Germinal center (tissue), 1 donor: ENCODE measurements at places on chromosomes 1 and 21.
A peak's percentile ranks its signal among the peaks of the same experiment; 100 is the strongest.

- no peak for DNase-seq
Observed at GRCh38 chr1:54970901-54971300, 9.5 kb upstream of the TMEM61 start.

- DNase-seq: no peak
Observed at GRCh38 chr1:109454497-109455133, 11.7 kb upstream of the SYPL2 start.

- no peak for DNase-seq
Observed at GRCh38 chr1:110443451-110443850, 7.5 kb upstream of the PROK1 start.

GRCh38 chr1:209503196-209503595 is 80.3 kb upstream of the CAMK1G start:
- DNase-seq: no peak

DNA sequence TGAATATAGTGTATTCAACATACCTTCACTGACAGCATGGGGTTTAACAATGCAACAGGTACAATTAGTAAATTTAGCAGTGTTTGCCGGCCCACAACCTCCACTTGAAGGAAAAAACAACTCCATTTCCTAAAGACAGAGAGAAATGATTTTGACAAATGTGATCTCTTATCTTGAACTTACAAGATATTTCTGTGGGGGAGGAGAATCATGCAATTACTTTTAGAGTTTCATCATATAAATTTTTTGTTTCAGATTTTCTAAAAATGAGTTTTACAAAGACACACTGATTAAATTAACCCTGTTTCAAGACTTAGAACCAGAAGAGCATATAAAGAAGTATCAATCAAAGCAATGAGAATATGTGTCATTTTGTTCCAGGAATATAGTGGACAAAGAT is 80.3 kb downstream of the NME7 start:
- DNase-seq: no peak

- DNase-seq: peak; percentile 12
Observed at GRCh38 chr1:221712198-221712684, 29.6 kb downstream of the DUSP10 start.

DNA sequence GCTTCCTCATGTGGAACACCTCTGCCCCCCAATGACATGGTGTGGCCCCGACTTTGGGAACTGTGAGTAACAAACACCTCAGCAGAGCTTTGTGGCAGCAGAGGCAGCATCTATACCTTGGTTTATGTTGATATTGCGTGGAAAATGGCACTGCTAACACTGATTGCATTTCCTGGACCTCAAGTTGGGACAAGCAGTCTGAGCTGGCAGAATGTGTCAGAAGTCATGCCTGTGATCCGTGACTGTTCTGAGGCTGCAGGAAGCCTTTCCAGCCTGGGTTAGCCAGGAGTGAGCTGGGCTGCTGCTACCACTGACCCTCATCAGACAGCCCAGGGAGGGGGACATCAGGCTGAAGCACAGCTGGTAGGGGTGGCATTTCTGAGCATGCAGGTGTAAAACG is 268.5 kb downstream of the KCNJ6 start:
- DNase-seq: no peak

- DNase-seq: no peak
Observed at GRCh38 chr1:41783189-41783639, 135.5 kb downstream of the HIVEP3 start.
